ENCODE measurements at places on chromosomes 7 and 10.

DNA sequence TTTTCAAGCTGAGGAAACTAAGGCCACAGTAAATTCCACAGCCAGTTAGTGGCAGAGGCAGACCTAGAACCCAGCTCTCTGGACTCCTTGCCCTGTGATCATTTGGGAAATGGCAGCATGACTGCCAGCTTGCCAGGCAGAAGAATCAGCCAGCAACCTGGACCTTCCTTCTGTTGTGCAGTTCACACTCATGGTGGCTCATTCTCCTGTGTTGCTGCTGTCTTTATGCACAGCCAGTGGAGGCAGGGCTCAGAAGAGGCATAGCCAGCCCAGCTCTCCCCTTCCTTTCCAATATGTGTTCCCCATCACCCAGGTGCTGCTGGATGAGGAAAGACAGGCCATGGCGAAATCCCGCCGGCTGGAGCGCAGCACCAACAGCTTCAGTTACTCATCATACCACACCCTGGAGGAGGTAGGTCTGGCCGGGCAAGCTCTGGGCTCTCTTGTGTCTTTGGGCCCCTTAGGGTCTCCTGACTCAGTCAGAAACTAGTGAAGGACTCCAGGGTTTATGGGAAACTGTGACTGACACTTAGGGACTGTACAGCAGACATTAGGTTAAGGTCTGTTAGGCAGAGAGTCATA, 14.8 kb downstream of the CPA5 start:
- DNase-seq = no peak

- no peak for DNase-seq
Observed at GRCh38 chr10:61406242-61406641, 46.9 kb downstream of the TMEM26 start.

- no peak for DNase-seq
Observed at GRCh38 chr7:151764056-151764920, 112.6 kb downstream of the PRKAG2 start.

DNA sequence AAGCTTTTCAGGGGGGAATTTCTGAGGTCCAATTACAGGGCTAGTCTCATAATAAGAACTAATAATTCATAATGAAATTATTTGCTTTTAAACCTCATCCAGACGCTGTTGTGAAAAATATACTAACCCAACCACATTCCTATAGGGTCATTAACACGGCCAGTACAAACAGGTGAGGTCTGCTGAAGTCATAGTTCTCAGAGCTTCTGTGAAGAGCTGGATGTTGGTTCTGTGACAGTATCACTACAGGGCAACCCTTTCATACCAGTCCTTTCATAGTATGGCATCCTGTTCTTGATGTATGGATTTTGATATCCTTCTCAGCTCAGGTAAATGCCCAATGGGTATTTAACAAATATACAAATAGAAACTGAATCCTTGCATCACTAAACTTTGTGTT, 62.3 kb upstream of the FAM133B start:
- no peak for DNase-seq

DNA sequence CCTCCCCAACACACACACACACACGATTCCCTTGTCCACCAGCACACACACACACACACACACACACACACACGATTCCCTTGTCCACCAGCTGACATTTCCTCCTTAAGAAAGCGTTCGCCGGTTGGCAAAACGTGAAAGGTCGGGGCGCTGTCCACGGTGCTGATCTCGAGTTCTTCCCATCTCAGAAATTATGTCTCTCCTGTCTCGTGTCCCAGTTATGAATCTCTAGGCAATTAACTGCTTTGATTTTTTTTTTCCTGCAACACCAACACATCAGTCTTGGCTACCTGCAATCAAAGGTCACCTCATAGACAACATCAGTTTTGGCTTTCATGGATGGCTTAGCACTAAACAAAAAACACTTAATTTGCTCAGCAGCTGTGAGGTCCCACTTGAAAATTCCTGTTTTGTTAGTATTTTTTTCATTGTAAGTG, 1.9 kb downstream of the INA start:
- peak; percentile 81 for DNase-seq

GRCh38 chr10:427761-428519, 261.5 kb downstream of the DIP2C start:
- no peak for DNase-seq

GRCh38 chr7:2477447-2478398, 1.5 kb upstream of the GRIFIN start:
- DNase-seq = peak; percentile 84
